OCI-LY7 (cell line): ENCODE measurements at places on chromosomes 1 and 21. TPM values are rescaled to one million over a fixed set of nuclear protein-coding genes. Genes with fewer than 3 reads are reported as not detected.
A peak's percentile ranks its signal among the peaks of the same experiment; 100 is the strongest.

GRCh38 chr1:88825721-88826120, 65.6 kb downstream of the GTF2B start:
- no peak for DNase-seq

DNA sequence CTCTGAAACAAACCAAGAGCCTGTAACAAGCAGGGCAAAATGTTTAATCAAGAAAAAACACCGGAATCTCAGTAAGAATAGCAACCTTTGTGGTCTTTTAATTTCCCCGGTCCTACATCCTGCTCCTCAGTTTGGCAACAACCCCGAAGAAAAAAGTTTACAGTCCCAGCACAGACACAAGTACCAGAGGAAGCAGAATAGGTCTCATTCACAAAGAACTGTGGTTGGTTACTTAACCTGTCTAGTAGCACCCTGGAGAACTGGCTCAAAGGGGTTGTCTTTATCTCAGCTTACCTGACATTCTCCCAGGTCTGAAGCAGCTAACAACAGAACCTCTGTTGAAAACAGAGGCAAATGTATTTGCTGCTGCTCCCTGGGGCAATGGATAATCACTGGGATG, 399.3 kb downstream of the AJAP1 start:
- DNase-seq = no peak

GRCh38 chr1:234589854-234590620, 19.9 kb downstream of the IRF2BP2 start:
- DNase-seq = no peak

GRCh38 chr1:185864889-185865517, 130.8 kb downstream of the HMCN1 start:
- DNase-seq = no peak

- DNase-seq = no peak
Observed at GRCh38 chr1:223219846-223220610, 77.0 kb upstream of the TLR5 start.

- DNase-seq = no peak
Observed at GRCh38 chr1:223201967-223202366, 58.9 kb upstream of the TLR5 start.

GRCh38 chr1:58318157-58319005, 228.1 kb downstream of the OMA1 start:
- DNase-seq = no peak

GRCh38 chr1:22691031-22691753, 19.4 kb upstream of the EPHB2 start:
- DNase-seq = no peak

- DNase-seq = no peak
Observed at GRCh38 chr1:212466898-212467650, 34.4 kb downstream of the NENF start.

GRCh38 chr1:63759778-63760177, 14.0 kb upstream of the ROR1 start:
- no peak for DNase-seq

- DNase-seq = no peak
Observed at GRCh38 chr1:116166011-116166571, 54.9 kb downstream of the MAB21L3 start.

- no peak for DNase-seq
Observed at GRCh38 chr1:75214017-75214416, 79.8 kb downstream of the LHX8 start.

DNA sequence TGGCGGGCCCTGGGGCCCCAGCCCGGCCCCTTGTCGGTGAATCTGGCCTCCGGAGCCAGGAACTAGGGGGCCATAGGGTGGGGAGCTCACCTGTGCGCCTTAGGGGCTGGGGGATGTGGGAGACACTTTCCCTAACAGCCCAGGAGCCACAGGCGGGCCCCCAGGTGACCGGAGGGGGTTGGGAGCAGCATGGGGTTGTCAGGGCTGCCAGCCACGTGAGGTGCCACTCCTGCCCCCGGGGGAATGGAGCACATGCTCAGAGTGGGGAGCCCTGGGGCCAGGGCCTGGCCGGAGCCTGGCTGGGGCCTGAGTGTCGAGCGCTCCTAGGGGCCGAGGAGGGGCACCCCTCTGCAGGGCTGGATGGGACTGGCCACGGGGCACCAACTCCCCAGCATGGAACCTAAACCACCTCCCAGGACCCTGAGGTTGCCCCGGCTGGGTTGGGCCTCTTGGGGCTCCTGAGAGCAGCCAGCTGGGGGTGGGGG, 19.9 kb downstream of the PRXL2B start:
- DNase-seq = no peak

GRCh38 chr1:53395671-53396215, 63.5 kb upstream of the DMRTB1 start:
- DNase-seq = no peak

DNA sequence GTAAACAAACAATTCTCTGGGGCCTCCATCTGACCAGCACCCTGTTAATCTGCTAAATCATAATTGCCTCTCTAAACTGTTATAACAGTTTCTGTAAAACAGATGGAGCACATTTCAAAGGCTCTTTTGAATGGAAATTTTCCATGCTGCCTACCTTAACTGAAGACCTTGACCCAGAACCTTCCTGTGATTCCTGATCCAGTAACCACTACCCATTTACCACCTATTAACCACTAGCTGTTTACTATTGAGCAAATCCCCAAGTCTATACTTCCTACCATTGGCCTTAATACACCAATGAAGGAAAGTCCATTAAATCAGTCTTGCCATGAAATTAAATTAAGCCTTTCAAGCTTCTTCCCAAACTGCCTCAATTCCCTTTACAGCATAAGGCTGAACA, 46.3 kb downstream of the RAB3GAP2 start:
- DNase-seq = no peak

DNA sequence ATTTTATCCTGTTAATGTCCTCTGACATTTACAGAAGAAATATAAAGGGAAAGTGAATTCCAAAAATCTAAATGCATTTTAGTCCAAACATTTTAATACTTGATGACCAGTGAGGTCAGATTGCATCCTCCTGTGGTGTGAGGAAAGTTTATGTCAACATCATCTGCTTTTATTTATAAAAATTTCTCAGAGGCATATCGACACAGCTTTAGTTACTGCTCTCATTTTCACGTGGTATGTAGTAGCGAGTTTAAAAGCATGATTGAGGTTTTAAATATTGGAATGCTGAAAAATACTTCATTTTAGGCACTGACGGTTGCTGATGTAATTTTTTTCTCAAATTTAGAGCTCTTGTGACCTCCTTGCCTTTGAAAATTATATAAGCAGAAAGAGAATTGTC, 234.8 kb downstream of the HMCN1 start:
- no peak for DNase-seq

- DNase-seq = peak; percentile 64
Observed at GRCh38 chr1:869499-870244, 54.1 kb upstream of the SAMD11 start.

- DNase-seq = no peak
Observed at GRCh38 chr21:43953021-43953420, 59.1 kb upstream of the TRAPPC10 start.

- no peak for DNase-seq
Observed at GRCh38 chr21:14099570-14099969, 111.2 kb downstream of the LIPI start.

DNA sequence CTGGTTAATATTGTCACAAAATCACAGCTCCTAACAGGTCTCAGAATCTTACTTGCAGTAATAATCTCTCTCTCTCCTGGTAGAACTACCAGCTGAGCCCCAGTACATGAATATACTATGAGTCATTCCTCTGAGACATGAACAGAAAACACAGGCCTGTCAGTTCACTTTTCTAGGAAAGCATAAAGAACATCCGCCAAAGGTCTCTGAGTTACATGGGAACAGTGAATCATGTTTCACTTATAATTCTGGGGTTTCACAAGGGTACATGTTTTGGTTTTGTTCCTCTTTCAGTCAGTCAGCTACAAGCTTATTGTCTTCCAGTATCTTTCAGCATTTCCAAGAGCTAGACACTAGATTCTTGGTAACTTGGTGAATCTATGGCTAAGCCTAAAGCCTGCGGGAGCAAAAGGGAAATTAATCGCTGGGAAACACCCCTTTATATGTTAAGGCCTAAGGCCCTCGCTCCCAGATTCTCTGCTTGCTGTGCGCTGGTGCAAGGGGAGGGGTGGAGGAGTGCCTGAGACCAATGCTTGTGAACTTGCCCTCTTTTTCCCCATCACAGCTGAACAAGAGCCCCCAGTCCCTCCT, 31.7 kb downstream of the IFNGR2 start:
- peak; percentile 60 for DNase-seq

AQP10 gene
- not detected in 2 replicates for total RNA-seq

NBPF6 gene
- total RNA-seq = not detected in 2 replicates

TEKT2 gene
- not detected in 2 replicates for total RNA-seq

JAM2 gene
- total RNA-seq = 1.4 and 1.7 TPM in 2 replicates

LRRC3 gene
- not detected in 2 replicates for total RNA-seq

CCDC30 gene
- 1.9 and 2.6 TPM in 2 replicates for total RNA-seq

CHI3L1 gene
- total RNA-seq = not detected in 2 replicates

S100A10 gene
- total RNA-seq = 2.6 and 4.1 TPM in 2 replicates

ANGPTL3 gene
- total RNA-seq = not detected in 2 replicates

ETV3L gene
- not detected in 2 replicates for total RNA-seq

ZBTB21 gene
- 19.6 and 22.6 TPM in 2 replicates for total RNA-seq
